ENCODE measurements at places on chromosomes 13 and 19.

GRCh38 chr13:33723365-33723764, 94.6 kb upstream of the RFC3 start:
- DNase-seq: no peak

- no peak for DNase-seq
Observed at GRCh38 chr13:23790577-23791170, 98.5 kb downstream of the MIPEP start.

GRCh38 chr13:97781891-97782305, 171.6 kb upstream of the IPO5 start:
- DNase-seq: no peak

GRCh38 chr13:40664350-40665125, 1.9 kb downstream of the FOXO1 start:
- DNase-seq: peak; percentile 66

DNA sequence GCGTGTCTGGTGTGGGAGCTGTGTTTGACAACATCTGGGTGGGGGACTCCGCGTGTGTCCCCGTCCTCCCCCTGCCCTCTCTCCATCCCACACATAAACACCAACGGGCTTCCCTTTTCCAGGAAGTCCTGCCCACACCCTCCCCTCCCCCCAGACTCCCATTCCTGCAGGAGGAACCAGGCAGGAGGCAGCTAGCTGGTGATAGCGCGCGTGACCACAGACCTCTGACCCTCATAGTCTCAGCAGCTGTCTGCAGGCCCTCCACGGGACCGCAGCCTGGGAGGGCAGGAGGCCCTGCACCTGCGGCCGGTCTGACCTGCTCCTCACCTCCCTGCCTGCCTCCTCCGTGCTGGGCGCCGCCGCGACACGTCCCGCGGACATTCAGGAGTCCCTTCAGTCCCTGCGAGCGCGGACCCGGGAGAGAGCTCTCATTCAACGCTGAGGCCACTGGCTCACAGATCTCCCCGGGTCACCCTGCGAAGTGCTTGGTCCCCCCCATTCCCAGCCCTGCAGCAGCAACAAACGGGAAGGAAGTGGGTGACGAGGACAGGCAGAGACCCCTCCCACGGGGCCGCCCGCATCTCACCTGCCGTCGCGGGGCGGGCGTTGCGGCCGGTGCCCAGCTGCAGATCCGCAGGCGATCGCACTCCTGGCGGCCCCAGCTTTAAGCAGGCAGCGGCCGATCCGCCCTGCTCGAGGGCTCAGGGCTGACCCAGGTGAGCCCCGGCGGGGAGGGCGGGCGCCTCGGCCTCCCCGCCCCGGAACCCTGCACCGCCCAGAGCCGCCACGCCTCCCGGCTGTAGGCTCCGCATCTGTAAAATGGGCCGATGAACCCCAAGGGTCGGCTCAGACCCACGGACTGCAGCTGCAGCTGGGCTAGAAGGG, 1.1 kb upstream of the ACP5 start:
- no peak for DNase-seq

GRCh38 chr13:26837997-26838396, 77.4 kb upstream of the GPR12 start:
- no peak for DNase-seq

GRCh38 chr13:39197647-39198007, 159.4 kb downstream of the NHLRC3 start:
- DNase-seq: no peak

GRCh38 chr19:29855741-29856500, 44.1 kb downstream of the CCNE1 start:
- no peak for DNase-seq

- no peak for DNase-seq
Observed at GRCh38 chr19:36030264-36031148, 2.2 kb downstream of the CLIP3 start.

- DNase-seq: no peak
Observed at GRCh38 chr13:104694397-104694796, 1628.2 kb upstream of the SLC10A2 start.

GRCh38 chr13:113168211-113168610, 9.8 kb downstream of the PROZ start:
- no peak for DNase-seq

- no peak for DNase-seq
Observed at GRCh38 chr19:1101337-1101698, 2.5 kb upstream of the GPX4 start.
